ENCODE measurements at places on chromosomes 6 and 20.

GRCh38 chr20:7657569-7657968, 282.7 kb downstream of the HAO1 start:
- no peak for DNase-seq

DNA sequence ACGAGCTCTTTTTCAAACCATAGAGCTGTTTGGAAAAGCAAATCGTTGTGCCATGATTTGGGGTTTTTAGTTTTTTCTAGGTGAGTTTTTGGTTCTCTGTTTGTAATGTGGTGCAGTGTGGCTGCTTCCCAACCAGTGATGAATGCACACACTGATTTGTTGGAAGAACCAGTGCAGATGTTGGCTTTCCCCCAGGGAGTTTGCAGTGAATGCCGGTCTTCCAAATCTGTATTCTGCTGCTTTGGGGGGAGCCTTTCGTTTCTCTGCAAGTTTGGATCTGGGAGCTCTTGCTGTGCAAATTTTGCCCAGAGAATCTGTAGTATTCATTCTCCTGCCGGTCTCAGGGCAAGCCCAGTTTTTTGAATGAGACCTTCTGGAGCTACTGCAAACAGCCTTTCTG, 14.5 kb downstream of the HECA start:
- peak; percentile 28 for DNase-seq

- DNase-seq = no peak
Observed at GRCh38 chr6:102793752-102794151, 1400.2 kb downstream of the GRIK2 start.

DNA sequence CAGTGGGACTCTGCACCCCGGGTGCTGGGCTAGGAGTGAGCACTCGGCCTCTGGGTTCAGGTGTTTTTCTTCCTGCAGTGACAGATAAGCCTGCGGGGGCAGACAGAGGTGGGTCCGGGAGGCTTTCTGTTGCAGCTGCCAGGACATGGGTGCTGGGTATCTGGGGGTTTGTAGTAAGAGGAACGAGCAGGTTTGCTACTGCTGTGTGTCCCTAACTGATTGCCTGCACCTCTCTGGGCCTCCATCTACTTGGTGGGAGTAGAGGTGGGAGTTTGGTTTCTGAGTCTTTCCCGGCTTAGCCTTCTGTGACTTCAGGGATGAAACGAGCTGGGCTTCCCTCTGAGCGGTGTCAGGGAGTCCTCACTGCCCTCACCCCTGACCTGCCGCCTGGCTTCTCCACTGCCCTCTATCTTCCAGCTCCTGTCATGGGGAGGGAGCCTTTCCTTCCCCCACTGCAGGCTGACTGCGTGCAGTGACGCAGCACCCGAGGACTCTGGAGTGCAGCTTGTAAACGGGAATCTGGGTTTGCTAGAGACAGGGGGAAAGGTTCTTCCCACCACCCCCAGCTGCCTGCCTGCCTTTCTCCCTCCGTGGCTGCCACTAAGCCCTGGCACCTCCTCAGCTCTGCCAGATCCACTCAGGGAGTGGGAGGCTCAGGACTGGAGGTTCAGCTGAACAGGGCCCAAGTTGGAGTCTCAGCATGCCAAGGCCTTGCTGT, 6.7 kb downstream of the DLGAP4 start:
- no peak for DNase-seq

DNA sequence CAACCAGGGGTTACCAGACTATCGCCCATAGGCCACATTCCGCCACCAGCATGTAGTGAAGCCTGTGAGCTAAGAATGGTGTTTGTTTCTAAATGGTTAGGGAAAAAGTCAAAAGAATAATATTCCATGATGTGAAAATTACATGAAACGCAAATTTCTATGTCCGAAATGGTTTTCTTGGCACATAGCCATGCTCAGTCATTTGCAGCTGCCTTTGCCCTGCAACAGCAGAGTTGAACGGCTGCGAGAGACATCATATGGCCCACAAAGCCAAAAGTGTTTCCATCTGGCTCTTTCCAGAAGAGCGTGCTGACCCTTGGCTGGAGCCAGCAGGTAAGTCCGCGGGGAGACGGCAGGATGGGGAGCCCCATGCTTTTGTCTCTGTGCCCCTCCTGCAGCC, 60.7 kb downstream of the FAM120B start:
- DNase-seq = no peak

- DNase-seq = no peak
Observed at GRCh38 chr6:126766820-126767219, 351.7 kb upstream of the RSPO3 start.

DNA sequence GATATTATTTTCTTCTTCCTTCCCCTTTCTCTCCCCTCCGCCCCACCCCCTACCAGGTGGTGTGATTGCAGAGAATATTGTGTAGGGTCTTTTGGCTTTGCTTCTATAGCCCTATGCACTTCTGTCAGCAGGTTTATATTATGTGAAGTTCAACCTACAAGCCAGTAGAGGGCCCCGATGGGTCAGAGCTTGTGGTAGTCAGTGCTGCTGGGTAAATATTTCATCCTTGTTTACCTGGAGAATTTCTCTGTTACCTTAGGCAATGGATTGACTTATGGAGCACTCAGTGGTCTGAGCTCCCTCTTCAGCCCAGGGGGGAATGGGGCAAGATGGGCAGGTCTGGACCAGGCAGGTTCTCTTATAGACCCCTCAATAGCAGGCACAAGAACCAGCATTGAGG, 720.9 kb downstream of the GRIK2 start:
- no peak for DNase-seq

DNA sequence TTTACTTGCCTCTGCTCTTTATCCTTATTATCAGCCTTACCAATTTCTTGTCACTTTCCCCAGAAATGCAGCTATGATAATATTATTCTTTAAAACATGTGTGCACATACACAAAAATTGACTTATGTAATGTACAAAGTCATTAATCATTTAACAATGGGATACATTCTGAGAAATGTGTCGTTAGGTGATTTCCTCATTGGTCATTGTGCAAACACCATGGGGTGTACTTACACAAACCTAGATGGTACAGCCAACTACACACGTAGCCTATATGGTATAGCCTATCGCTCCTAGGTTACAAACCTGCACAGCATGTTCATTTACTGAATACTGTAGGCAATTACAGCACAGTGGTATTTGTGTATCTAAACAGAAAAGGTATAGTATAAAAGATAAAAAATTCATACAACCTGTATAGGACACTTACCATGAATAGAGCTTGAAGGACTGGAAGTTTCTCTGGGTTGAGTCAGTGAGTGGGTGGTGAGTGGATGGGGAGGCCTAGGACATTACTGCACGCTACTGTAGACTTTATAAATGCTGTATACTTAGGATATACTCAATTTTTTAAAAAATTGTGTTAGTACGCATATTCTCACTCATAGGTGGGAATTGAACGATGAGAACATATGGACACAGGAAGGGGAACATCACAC, 56.9 kb downstream of the HIVEP1 start:
- DNase-seq = no peak

DNA sequence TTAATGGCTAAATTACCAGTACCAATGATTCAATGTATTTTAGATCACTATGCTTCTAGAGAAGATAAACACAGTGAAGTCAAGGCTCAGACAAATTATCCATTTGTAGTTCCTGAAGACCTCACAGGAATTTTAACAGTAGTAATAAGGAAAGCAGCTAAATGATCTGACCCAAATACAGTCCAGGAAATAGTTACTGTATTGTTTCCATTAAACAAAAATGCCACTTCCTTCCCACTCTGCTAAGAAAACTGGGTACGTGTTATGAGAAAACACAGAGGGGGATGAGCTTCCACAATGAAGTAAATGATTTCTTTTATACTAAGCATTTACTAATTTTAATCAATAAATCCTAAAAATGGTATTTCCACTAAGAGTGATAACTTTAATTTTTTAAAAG, 127.9 kb downstream of the CDK19 start:
- no peak for DNase-seq

GRCh38 chr6:170145272-170145592, 145.6 kb downstream of the DLL1 start:
- DNase-seq = no peak

DNA sequence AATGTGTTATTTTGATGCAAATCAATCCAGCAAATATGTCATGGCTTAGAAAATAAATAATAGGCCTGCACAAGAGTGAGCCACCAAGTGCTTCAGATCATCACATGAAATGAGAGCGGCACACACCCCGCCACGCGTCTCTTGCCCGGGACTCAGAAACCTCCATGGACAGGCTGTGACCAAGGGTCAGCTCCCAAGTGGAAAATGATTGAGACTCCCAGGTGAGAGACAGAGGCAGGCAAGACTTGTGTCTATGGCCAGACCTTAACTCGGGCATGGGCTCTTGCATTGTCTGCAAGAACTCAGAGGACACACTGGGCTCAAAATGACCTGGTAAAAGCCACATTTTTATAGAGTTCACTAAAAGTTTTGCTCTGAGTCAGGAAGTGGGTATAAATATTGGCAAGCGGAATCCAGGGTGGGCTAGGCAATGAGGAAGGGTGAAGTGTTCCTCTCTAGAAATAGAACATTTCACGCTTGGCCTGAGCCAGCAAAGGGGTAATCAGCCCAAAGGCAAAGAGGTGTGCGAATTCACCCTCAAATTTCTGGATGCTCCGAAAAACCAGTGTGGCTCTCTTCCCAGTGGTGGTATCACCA, 30.7 kb upstream of the RIN2 start:
- DNase-seq = no peak

- no peak for DNase-seq
Observed at GRCh38 chr20:50034567-50035180, 51.9 kb downstream of the SNAI1 start.

- no peak for DNase-seq
Observed at GRCh38 chr20:50565383-50565782, 55.2 kb downstream of the PTPN1 start.

- no peak for DNase-seq
Observed at GRCh38 chr6:125741336-125741735, 8.1 kb upstream of the HEY2 start.

DNA sequence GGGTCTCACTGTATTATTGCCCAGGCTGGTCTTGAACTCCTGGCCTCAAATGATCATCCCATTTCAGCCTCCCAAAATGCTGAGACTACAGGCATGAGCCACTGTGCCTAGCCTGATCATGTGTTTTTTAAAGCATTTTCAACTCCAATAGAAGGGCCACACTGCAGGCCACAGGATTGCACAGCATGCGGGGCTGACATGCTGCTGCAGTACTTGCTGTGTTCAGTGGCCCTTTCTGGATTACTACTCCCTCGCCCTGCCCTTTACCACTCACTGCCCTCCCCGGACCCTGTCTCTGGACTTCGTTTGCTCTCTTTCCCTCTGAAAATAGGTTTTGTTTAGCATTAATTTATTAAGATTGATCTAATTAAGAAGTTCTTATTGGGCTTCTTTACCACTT, 37.3 kb downstream of the HECA start:
- no peak for DNase-seq

- no peak for DNase-seq
Observed at GRCh38 chr20:50820515-50821256, 25.8 kb downstream of the BCAS4 start.

DNA sequence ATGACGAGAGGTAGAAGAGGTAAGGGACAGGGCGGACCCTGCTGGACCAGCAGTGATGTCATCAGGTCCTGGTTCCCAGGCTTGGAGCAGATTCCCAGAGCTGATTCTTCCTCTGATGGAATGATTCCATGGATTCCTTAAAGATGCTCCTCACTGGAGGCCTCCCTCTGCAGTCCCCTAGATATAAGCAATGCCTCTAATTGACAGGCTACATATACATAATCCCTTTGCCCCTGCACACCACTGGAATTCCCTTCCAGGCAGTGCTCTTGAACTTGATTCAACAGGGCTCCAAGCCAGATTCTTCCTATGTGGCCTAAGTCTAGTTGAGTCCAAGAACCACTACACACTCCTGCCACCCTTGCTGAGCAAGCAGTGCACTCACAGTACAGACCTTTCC, 52.3 kb upstream of the L3MBTL3 start:
- no peak for DNase-seq

GRCh38 chr6:56043076-56043475, 167.7 kb upstream of the BMP5 start:
- DNase-seq = no peak

DNA sequence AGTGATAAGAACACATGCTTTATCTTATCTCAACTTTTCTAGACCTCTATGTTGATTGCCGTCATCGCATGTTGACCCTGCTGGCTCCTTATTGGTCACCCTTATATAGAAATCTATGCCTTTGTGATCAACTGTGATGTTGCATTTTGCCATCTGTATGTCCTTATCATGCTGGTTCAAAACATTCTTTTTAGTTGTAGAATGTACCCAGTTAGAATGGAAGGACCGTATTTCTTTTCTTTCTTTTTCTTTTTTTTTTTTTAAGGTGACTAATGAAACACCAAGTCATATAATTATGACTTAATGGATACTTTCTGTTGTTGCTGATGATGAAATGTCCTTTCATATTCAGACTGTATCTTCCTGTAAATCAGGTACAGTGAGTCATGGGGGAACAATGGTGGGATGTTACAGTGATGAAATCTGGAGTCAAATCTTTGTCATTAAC, 145.9 kb upstream of the CITED2 start:
- no peak for DNase-seq

GRCh38 chr20:15131176-15131575, 793.8 kb upstream of the FLRT3 start:
- no peak for DNase-seq

- no peak for DNase-seq
Observed at GRCh38 chr6:154388803-154389202, 32.2 kb upstream of the IPCEF1 start.

DNA sequence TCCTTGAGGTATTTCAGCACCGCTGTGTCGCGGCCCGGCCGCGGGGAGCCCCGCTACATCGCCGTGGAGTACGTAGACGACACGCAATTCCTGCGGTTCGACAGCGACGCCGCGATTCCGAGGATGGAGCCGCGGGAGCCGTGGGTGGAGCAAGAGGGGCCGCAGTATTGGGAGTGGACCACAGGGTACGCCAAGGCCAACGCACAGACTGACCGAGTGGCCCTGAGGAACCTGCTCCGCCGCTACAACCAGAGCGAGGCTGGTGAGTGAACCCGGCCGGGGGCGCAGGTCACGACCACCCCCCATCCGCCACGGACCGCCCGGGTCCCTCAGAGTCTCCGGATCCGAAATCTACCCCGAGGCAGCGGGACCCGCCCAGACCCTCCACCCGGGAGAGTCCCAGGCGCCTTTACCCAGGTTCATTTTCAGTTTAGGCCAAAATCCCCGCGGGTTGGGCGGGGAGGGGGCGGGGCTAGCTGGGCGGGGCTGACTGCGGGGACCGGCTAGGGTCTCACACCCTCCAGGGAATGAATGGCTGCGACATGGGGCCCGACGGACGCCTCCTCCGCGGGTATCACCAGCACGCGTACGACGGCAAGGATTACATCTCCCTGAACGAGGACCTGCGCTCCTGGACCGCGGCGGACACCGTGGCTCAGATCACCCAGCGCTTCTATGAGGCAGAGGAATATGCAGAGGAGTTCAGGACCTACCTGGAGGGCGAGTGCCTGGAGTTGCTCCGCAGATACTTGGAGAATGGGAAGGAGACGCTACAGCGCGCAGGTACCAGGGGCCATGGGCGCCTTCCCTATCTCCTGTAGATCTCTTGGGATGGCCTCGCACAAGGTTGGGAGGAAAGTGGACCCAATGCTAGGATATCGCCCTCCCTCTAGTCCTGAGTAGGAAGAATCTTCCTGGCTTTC, 693 bp downstream of the HLA-F start:
- DNase-seq = no peak

GRCh38 chr20:12051206-12052163, 133.8 kb downstream of the BTBD3 start:
- no peak for DNase-seq

Measured in hypothalamus (tissue), 51 donors.